ENCODE measurements at places on chromosomes 4 and X.

DNA sequence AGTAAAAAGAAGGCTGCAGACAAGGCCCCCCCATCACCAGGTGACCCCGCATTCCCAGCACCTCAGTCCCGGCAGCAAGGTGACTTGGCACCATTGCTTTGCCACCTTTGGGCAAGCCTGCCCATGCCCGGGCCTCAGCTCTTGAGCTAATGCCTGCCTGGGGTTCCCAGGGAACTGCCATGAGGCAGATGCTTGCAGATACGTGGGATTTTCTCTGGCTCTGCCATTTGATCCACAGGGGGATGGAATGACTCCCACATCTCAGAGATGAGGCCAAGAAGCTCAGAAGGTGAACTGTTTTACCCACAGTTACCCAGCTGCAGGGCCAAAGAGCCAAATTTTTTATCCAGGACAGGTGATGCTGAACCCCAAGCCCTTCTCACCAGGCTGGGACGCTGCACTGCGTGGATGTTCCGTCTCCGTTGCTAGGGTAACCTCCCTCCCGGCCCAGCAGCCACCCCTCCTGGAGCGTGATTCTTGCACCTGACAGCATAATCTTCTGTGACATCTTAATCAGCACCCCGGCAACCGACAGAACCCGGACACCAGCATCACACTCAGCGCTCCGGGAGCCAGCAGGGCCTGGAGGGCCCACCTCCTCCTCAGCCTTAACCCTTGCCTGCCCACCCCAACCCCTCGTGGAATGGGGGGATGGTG, 15.7 kb upstream of the MSX1 start:
- DNase-seq = no peak

DNA sequence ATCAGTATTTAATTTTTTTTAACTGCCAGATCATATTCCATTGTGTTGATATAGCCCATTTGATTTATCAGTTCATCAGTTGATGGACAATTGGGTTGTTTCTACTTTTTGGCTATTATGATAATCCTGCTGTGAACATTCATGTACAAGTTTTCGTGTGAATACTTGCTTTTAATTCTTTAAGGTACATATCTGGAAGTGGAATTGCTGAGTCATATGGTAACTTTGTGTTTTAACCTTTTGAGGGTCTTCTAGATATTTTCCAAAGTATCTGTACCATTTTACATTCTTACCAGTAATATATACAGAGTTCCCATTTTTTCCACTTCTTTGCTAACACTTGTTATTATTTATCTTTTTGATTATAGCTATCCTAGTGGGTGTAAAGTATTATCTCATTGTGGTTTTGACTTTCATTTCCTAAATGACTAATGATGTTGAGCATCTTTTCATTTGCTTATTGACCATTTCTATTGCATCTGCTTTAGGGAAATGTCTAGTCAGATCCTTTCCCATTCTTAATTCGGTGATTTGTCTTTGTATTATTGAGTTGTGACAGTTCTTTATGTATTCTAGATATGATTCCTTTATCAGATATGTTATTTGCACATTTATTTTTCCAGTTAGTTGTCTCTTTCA, 75.2 kb upstream of the NUDT6 start:
- no peak for DNase-seq

DNA sequence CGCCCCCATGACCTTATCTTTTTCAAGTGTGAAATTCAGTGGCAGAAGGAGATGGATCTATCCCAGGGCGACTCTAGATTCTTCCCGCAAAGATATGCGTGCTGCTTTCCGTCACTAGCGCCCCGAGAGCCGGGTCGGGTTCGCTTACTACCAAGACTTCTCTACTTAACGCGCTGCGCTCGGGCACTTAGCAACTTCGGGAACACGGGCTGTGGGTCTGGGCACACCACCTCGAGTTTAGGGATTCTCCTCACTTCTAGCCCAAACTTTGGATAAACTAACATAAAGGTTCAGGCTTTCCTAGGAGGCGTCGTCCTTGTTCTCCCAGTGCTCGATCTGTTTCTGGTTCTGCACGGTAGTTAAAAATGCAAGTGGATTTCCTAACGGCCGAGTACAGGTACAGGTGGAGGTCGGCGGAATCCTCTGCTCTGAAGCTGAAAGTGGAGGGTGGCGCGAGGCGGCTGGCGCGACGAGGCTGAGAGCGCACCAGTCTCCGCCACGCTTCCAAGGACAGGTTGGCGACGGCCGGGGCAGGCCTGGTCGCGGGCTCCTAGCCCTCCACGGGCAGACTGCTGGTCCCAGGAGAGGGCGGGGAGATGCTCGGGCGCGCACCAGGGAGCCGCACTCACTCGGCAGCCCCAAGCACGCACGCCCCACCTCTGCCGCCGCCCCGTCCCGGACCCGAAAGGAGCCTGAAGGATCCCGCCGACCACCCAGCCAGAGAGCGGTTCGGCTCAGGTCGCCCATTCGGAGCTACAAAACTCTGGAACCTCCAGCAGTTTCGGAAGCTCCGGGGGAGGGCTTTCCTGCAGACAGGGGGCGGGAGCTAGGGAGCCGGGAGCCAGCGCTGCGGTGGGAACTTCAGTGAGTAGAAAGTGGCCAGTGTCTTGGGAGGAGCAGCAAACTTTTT, 100.8 kb upstream of the TENM3 start:
- peak; percentile 70 for DNase-seq

- no peak for DNase-seq
Observed at GRCh38 chr4:153362184-153362583, 17.7 kb downstream of the MND1 start.

DNA sequence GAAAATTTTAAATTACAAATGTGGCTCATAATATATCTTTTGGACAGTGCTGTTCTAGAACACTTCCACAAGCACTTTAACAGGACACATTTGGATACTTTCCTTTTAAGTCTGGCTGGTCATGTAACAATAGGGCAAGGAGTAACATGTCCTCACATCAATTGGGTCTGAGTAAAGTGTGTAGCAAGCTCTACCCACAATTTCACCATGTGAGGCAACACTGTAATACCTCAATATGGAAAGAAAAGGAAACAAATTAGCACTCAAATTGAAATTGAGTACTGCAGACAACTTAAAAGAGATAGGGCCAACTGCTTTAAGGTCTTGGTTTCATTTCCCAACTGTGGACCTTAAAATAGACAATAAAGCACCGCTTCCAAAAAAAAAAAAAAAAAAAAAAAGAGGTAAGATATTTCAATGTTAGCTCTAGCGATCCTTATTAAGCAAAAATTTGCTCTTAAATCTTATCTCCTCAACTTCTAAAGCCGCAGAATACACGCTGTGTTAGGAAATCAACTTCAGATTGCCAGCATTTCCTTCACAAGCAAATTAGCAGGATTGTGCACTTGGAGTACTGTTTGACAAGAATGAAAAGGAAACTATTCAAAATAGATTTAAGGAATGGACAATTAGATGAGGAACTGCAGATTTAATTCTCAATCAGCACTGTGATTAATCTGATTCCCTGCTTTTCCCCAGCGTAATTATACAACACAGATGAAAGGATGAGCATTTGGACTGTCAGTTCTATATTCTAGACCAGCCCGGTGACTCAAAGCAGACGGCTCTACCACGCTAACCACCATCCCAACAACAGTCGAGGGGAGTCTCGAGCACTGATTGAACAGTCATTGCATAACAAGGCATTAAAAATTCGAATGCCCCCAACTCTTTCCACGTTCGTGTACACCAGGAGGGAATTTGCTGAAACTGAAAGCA, 1.6 kb downstream of the CASK start:
- peak; percentile 26 for DNase-seq

DNA sequence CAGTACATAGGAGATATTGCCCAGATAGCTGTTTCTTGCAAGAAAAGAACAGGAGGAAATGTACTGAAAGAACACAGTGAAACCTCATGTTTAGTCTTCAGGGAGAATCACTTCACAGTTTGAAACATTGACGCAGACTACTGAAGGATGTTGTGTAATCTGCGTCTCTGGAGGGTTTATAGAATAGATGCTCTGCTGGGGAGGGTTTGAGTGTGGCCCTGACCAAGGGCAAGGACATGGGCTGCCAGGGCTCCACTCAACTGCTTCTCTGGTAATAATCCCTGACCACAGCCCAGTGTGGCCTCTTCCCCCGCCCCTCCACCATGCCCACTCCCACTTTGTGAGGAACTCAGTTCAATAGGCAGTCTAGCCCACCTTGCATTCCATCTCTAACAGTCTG, 15.8 kb upstream of the ACE2 start:
- DNase-seq = no peak

DNA sequence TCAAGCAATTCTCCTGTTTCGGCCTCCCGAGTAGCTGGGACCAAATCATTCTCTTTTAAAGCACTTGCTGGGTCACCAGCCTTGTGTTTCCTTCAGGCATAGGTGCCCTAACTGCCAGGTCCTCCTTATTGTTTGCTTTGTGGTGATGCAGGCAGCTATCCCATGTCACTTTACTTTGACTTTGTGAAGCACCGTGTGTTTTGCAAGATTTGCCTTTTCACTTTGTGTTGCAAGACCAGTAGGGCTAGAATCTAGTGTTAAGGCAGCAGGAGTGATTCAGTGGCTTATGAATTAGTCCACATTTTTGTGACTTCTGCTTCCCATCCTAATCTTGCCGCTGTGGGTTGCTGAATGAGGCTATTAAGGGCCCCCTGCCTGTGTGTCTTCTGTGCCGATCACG, 20.2 kb downstream of the SYAP1 start:
- DNase-seq = no peak

DNA sequence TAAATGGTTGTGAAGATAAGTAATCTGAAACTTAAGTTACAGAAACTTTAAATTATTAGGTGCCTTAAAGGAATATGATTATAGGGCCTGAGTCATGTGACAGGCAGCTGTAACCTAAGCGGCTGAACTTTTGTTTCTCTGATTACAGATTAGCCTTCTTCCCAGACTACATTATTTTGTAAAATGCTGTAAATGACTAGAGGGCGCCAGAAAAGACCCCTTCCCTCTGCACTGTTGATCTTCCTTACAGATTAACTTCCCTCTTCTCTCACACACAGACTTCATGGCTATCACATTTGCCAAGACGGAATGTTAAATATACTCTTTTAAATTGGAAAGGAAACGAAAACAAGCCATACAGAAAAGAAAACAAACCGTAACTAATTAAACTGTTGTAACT, 96.6 kb downstream of the EVC2 start:
- DNase-seq = peak; percentile 31

DNA sequence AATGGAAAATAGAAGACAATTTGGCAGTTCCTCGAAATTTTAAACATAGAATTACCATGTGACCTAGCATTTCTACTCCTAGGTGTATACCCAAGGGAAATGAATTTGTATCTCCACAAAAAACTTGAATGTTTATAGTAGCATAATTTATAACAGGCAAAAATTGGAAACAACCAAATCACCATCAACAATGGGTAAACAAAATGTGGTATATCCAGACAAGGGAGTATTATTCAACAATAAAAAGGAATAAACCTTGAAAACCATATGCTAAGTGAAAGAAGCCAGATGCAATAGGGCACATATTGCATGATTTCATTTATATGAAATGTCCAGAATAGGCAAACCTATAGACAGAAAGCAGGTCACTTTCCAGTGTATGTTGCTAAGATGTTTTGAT, 83.8 kb downstream of the SNX25 start:
- DNase-seq = no peak

DNA sequence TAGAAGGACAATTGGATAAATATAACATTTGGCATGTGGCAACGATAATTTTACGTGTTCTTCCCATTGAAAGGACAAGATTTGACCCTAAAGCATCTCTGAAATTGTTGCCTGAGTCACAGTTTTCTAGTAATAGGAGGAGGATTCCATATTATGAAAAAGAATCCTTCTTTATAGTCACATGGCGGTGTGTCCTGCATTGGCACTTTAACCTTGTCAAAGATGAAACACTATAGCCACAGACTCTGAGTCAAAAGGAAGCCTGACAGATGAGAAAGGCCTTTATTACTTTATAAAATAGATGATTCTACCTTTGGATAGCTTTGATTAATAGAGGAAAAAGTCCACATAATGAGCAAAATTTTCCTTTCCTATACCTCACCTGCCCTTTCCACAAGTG, 11.5 kb downstream of the LNX1 start:
- DNase-seq = peak; percentile 42
